ENCODE measurements at places on chromosomes 3 and 15.

DNA sequence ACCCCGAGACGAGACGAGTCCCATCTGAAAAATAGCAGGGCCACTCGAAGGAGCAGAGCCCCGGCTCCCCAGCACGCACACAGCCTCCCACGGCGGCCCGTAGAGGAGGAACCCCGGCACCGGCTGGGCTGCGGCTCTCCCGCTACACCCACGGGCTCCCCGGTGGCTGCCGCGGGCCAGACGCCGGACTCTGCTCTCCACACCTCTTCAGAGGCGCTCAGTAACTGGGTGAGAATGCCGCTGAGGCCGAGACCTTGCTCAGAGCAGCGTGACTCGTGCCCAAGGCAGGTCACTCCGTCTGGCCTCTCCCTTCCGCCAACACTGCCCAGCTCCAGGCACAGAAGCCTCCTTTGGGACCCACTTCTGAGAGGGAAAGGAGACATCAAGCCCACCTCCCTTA, 34.4 kb downstream of the TNK2 start:
- DNase-seq = no peak

- no peak for DNase-seq
Observed at GRCh38 chr3:27673701-27674100, 48.4 kb downstream of the EOMES start.

GRCh38 chr15:73650416-73651126, 17.4 kb upstream of the NPTN start:
- DNase-seq = no peak

- DNase-seq = no peak
Observed at GRCh38 chr3:40996382-40996781, 202.9 kb upstream of the CTNNB1 start.

GRCh38 chr3:135806317-135806716, 159.2 kb upstream of the PPP2R3A start:
- DNase-seq = no peak

DNA sequence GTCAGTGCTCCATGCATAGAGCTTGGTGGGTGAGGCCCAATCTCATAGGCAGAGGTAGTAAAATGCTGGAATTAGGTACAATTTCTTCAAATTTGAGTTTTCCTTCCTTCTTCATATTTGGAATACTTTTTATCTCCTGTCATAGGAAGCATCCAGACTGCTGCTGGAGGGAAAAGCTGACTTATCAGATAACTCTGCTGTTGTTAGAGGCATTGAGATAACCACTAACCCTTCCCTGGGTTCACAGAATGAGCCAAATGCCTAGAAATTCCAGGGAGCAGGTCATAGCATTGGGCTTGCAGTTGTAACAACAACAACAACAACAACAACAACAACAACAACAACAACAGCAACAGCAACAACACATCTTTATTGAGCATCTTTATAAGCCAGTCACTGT, 332.7 kb downstream of the PDCD6IP start:
- DNase-seq = no peak

GRCh38 chr3:40043444-40043755, 234.0 kb downstream of the MYRIP start:
- no peak for DNase-seq

- no peak for DNase-seq
Observed at GRCh38 chr3:112464264-112464663, 35.0 kb downstream of the BTLA start.

- DNase-seq = no peak
Observed at GRCh38 chr3:187039100-187039722, 100.1 kb downstream of the RPL39L start.

DNA sequence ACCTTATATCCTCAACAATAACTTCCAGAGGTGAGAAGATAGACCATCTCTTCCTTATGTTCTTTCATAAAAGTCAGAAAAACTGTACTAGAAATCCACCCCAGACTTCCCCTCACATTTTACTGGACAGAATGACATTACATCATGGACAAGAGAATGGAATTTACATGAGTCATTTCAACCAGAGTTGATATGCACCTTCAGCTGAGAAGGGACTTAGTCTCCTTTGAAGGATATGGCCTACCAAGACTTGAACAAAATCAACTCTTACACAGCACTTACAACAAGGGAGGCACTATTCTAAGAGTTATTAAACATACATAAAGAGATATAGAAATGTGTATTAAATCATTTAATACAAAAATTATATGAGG, 380.0 kb upstream of the DPH6 start:
- DNase-seq = no peak

DNA sequence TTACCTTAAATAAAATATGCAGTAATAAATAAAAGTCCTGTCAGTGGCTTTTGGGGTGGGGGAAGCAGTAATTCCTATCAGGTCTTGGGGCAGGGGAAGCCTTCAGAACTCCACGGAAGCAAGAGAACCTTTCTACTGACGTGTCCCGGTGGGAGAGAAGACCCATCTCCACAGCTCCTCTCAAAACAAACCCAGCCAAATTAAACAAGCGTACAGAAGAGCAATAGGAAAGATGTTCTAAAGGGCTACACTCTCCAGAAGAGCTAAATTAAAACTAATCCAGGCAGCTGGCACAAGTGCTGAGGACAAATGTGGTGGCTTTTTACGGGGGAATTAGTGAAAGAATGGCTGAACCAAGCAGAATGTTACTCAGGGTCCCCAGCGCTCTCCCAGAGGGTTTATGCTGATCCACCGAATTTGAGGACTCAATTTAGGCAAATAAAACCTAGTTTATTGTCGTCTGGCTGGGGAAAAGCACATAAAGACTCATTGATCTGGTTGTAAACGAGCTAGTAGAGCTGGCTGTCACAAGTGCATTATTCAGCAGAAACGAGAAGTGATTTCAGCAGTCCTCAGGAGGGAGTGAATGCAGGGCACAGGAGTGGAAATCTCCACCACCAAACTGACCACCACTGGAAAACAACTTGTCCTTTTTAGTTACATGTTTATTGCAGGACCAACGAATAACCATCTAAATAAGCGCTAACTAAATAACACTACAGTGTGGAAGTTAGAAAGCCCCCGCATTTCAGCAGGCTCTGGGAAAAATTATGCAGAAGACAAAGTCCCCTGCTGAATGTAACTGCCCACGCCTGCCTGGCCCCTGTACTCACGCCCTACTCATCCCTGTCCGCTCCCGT, 13.5 kb downstream of the BFSP2 start:
- DNase-seq = no peak

GRCh38 chr3:125401402-125401801, 26.3 kb upstream of the ZNF148 start:
- no peak for DNase-seq

DNA sequence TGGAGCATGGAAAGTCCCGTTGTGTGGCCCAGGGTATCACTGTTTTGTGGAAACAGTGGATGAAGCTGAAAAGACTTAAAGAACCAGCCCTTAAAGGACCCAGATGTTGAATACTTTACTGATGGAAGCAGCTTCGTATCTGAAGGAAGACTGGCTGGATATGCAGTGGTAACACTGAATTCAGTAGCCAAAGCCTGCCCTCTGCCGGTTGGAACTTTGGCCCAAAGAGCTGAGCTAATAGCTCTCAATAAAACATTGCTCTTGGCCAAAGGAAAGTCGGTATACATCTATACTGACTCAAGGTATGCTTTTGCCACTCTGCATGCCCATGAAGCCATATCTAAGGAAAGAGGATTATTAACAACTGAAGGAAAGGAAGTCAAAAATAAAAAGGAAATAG, 885.4 kb downstream of the PDCD6IP start:
- no peak for DNase-seq

- no peak for DNase-seq
Observed at GRCh38 chr3:43676441-43676840, 14.3 kb upstream of the ABHD5 start.

- no peak for DNase-seq
Observed at GRCh38 chr3:142861926-142862325, 27.0 kb downstream of the PCOLCE2 start.

DNA sequence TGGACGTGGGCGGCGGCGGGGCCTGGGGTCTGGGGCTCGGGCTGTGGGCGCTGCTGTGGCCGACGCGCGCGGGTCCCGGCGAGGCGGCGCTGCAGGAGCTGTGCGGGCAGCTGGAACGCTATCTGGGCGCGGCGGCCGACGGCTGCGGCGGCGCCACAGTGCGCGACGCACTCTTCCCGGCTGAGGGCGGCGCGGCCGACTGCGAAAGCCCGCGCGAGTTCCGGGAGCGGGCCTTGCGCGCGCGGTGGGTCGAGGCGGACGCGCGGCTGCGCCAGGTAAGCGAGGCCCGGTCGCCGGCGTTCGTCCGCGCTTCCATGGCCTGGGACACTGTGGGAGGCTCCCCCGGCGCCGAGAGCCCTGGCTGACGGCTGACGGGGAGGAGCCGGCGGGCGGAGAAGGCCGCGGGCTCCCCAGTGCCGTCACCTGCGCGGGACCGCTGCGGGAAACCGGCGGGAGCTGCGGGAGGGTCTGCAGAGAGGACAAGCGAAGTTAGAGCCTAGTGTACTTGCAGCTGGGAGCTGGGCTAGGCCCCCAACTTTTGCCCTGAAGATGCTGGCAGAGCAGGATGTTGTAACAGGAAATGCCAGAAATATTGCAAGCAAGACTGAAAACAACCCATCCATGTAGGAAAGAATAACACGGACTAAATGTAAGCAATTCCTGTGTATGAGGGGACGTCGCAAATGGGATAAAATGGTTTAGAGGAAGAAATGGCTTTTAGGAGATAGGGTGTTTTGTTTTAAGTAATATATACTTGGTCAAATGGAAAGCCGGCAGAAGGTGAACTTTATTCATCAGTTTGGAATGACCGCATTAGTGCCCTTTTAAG, 847 bp downstream of the WHAMM start:
- no peak for DNase-seq

GRCh38 chr3:53775834-53776251, 70.4 kb downstream of the CHDH start:
- no peak for DNase-seq

- no peak for DNase-seq
Observed at GRCh38 chr15:85388566-85389305, 8.3 kb downstream of the AKAP13 start.

- DNase-seq = no peak
Observed at GRCh38 chr3:11510356-11510755, 133.4 kb downstream of the VGLL4 start.

GRCh38 chr3:132788301-132788671, 66.1 kb upstream of the NPHP3 start:
- DNase-seq = no peak

DNA sequence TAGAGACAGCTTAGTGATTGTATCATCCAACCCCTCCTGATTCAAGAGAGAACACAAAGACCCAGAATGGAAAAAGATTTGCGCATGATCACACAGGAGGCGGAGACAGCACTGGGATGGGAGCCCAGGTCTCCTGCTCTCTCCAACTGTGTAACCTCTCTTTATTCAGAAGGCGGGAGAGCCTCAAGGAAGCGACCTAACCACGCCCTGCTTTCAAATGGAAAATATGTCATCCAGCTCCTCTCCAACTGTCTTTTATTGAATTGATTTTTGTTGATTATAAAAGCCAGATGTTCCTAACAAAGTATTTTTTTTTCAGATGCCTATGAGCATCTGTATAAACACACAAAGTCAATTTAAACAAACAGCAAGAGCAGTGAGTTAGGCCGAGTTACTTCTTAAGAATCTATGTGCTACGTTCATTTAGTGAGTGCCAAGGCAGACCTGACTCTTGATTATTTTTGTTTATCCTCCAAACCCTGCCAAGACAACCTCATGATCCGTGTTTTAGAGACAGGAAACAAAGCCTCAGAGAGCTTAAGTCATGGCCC, 74.5 kb downstream of the BFSP2 start:
- no peak for DNase-seq

DNA sequence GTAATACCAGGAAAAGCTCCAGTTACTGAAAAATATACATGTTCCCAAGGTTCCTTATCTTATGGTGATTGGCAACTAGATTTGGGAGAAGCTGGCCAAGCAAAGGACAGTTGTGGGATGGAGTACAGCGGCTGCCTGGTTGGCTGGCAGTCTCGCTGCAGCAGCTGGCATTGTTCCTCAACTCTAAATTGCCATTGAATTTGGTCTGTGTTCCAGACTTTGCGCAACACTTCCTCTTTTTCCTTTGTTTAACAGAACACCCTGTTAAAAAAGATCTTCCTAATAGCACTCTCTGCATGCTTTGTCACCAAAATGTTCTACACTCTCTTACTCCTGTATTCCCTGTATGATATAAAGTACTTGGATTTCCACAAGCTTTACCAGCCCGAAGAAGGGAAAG, 420.6 kb upstream of the RBMS3 start:
- no peak for DNase-seq

GRCh38 chr3:169391672-169392071, 271.8 kb downstream of the MECOM start:
- no peak for DNase-seq

DNA sequence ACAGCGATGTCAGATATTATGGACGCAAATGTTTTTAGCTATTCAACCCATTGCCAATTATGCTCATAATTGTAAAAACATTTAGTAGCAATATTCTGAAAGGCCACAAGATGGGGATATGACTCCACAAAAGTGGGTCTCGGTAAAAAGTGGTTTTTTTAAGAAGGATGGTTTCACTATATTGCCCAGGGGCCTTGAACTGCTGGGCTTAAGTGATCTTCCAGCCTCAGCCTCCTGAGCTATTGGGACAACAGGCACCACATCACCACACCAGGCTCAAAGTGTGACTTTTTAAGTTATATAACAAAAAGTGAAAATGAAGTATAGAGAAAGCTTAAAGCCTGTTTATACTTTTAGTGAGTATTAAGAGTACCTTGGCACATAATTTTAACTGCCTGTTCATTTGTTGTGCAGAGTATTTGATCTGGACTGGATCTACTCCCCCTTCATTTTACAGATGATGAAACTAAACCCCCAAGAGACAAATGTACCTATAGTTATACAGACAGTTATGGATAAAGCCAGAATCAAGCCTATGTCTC, 9.4 kb downstream of the NAA50 start:
- no peak for DNase-seq

DNA sequence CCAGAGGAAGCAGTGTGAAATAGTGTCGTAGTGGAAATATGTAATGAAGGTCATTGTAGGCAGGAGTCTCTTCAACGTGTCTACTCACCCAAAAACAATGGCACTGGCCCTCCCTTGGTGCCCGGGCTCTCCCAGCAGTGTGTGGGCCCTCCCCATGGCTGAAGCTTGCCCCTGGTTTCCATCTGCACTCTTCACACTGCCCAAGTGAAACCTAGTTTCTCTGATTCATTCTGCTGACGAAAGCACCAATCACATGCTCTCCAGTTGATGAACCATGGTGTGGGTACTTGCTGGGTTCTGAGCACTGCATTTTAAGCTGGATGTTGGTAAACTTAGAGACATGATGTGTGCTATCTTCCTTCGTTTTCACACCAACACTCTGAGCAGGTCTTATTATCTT, 61.0 kb upstream of the AGBL1 start:
- DNase-seq = no peak

GRCh38 chr3:31091748-31092147, 197.3 kb upstream of the GADL1 start:
- no peak for DNase-seq

GRCh38 chr15:72197460-72198355, at the start of gene GRAMD2A:
TSS of gene GRAMD2A (minus strand) at chr15:72197787.
- DNase-seq = peak; percentile 23

DNA sequence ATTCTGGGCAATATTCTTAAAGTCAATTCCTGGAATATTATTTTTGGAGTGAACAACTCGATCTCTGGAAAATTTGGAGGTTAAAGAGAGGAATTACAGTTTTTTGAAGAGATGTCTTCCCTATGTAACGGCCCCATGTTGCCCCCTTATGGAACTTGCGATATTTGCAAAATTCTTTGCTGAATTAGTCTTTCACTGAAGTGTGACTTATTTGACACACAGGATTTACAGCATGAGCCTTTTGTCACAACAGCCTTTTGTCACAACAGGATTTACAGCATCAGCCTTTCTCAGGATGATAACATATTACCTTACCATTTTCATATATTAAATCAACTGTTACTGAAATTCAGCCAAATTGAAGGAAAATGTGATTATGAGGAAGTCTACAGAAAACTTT, 37.8 kb upstream of the SPTSSB start:
- DNase-seq = peak; percentile 23

All from activated T-cell treated with anti-CD3 and anti-CD28 coated beads for 4 hours (primary cell).